ENCODE measurements at places on chromosomes 4 and X.

GRCh38 chr4:152957437-152958171 is 21.5 kb downstream of the FHDC1 start:
- DNase-seq: no peak

- DNase-seq: no peak
Observed at GRCh38 chrX:84182516-84182915, 5.5 kb downstream of the RPS6KA6 start.

GRCh38 chrX:42695800-42696358 is 82.1 kb downstream of the PPP1R2C start:
- no peak for DNase-seq

GRCh38 chrX:3425031-3425430 is 78.6 kb upstream of the MXRA5 start:
- DNase-seq: no peak

DNA sequence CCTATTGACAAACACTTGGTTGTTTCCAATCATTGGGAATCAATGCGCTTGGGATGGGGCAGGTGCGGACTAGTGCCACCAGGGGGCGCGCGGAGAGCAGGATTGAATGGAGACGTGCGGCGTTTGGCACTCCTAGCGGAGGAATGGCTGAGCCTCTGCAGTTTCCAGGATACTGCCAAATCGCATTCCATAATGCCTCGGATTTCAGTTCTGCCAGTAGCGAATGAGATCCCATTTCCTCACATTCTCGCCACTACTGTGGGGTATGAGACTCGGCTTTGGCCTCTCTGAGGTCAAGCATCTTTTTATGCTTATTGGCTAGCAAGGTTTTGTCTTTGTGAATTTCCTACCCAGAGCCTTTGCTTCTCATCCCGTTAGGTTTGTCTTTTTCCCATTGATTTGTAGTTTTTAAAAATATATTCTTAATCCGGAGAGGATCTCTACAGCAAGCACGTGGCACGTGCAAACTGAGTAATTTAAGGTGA is 28.7 kb downstream of the CLDN34 start:
- DNase-seq: peak; percentile 77

- no peak for DNase-seq
Observed at GRCh38 chr4:140813804-140814203, 57.6 kb upstream of the TBC1D9 start.

GRCh38 chrX:126164689-126165400 is 1.2 kb downstream of the DCAF12L2 start:
- no peak for DNase-seq

- DNase-seq: no peak
Observed at GRCh38 chr4:69124941-69125340, 28.7 kb downstream of the UGT2B7 start.

- DNase-seq: no peak
Observed at GRCh38 chr4:159097785-159098184, 5.1 kb upstream of the RAPGEF2 start.

- no peak for DNase-seq
Observed at GRCh38 chrX:121231566-121232358, 184.4 kb downstream of the GLUD2 start.

GRCh38 chr4:151876381-151876988 is 115.7 kb upstream of the GATB start:
- no peak for DNase-seq

DNA sequence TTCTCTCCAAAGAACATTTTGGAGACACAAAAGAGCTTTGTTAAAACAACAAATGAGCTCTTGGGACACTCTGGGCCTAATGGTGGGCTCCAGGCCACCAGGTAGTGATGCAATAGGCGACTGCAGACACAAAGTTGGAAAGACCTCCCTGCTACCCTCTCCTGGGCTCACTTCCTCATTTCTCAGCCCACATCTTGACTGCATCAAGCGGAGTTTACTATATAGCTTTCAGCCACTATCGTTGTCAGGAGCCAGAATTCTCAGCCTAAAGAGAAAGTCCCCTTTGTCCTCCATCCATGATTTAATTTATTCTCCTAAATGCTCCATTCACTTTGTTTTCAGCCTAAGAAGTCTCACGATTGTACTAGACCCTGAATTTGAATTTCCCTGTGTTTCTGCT is 114.9 kb downstream of the EFHC2 start:
- DNase-seq: peak; percentile 13

- no peak for DNase-seq
Observed at GRCh38 chr4:7252510-7253340, 60.4 kb downstream of the SORCS2 start.

GRCh38 chrX:23012162-23012561 is 12.4 kb downstream of the DDX53 start:
- no peak for DNase-seq

GRCh38 chrX:50206753-50207152 is 2.2 kb downstream of the CCNB3 start:
- DNase-seq: no peak

DNA sequence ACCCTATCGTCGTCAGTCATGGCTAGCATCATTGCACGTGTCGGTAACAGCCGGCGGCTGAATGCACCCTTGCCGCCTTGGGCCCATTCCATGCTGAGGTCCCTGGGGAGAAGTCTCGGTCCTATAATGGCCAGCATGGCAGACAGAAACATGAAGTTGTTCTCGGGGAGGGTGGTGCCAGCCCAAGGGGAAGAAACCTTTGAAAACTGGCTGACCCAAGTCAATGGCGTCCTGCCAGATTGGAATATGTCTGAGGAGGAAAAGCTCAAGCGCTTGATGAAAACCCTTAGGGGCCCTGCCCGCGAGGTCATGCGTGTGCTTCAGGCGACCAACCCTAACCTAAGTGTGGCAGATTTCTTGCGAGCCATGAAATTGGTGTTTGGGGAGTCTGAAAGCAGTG is 1.6 kb downstream of the ZCCHC12 start:
- DNase-seq: peak; percentile 22

DNA sequence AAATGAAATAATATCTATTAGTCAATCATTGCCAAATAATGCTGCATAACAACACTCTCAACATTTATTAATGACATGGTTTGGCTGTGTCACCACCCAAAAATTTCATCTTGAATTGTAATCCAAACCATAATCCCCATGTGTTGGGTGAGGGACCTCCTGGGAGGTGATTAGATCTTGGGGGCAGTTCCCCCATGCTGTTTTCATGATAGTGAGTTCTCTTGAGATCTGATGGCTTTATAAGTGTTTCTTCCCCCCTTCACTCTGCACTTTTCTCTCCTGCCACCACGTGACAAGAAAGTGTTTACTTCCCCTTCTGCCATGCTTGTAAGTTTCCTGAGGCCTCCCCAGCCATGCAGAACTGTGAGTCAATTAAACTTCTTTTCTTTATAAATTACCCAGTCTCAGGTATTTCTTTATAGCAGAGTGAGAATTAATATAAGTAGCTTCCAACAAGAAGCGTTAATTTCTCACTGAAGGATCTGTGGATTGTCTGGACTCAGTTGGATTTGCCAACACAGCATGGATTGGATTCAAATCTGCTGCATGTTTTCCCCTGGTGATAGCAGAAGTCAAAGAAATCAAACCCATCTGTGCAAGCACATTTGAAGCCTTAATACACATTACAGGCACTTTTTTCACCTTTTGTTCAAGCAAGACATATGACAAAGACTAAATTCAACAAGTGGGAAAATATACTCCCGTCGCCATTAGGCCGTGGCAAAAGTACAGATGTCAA is 216.6 kb downstream of the PDGFC start:
- no peak for DNase-seq

DNA sequence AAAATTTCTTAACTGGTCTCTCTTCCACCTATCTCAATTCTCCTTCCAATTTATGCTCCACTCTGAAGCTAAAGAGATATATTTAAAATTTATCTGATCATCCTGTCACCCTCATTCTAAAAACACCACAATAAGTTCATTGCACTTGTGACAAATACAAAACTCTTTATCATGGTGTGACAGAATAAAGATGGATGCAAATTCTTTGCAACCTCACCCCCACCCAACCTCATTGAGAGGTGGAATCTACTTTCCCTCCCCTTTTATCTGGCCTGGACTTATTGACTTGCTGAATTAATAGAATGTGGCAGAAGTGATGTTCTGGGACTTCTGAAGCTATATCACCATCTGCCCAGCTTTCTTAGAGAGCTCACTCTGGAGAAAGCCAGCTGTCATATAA is 46.5 kb downstream of the IDS start:
- no peak for DNase-seq
